ENCODE measurements at places on chromosomes 6 and 20. TPM values are rescaled to one million over a fixed set of nuclear protein-coding genes. Genes with fewer than 3 reads are reported as not detected.

DNA sequence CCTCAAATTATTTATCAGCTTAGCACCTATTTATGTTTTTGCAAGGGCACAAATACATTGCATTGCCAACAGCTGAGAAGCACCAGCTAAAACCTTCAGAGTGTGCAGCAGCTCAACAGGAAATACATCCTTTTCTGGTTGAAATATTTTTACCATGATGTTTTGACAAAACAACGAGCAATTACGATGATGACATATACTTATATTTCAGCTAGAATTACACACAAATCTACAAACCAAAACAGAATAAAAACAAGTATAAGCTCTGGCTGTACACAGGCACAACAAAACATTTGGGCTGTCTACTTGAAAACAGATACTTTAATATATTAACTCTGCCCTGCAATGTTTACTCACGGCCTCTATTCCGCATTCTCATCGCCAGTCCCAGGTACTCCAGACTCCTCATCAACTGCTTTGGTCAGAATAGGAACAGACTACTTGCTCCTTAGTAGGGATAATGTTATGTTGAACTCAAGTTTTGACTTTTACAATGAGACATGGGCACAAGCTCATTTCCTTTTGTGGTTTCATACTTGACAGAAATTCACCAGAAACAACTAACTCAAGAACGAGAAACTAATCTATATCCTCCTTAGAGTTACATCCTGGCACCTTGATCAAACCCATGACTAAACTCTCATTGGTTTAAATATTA is 377.6 kb downstream of the ESR1 start:
- peak; percentile 3 for DNase-seq

GRCh38 chr6:111928139-111928538 is 54.9 kb upstream of the FYN start:
- no peak for DNase-seq

Gene EFCAB8
- total RNA-seq: not detected

Gene EBF4
- 0.76 TPM for total RNA-seq

- no peak for DNase-seq
Observed at GRCh38 chr6:16670617-16671051, 90.6 kb downstream of the ATXN1 start.

DNA sequence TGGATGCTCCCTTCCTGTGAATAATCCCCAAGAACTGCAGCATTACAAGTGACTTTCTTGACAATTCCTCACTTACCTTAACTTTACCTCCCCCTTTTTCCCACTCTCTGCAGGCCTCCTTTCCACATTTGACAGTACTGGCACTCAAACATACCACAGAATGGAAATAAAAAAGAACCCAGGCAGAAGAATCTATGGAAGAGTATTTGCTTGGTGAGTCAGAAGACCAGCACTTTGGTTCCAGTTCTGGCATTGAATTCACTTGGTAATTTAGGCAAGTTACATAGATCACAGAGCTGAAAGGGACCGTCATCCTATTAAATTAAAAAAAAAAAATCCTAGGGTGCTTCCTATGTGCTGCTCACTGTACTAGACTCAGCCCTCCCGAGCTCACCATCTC is 55.0 kb downstream of the BTBD9 start:
- DNase-seq: peak; percentile 3

GRCh38 chr20:32155017-32155981 is 45.8 kb downstream of the TM9SF4 start:
- DNase-seq: peak; percentile 83

Gene SNX5
- total RNA-seq: 67.0 TPM

- no peak for DNase-seq
Observed at GRCh38 chr6:28349344-28349891, 329 bp upstream of the ZKSCAN3 start.

Gene WFDC12
- not detected for total RNA-seq

Gene NDUFAF5
- total RNA-seq: 13.0 TPM

DNA sequence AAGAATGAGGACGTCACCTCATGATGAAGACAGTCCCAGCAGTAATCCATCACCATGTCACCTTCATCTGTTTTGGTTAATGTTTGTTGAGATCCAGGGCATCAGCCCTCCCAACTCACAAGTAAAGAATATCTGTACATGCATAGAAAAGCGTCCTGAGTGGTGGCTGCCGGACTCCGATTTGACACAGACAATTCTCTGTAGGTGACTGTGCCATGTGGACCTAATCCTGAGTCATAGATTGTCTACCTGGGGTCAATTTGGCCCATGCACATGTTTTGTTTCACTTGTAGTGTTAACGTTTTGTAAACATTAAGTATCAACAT is 168.4 kb upstream of the UST start:
- no peak for DNase-seq

DNA sequence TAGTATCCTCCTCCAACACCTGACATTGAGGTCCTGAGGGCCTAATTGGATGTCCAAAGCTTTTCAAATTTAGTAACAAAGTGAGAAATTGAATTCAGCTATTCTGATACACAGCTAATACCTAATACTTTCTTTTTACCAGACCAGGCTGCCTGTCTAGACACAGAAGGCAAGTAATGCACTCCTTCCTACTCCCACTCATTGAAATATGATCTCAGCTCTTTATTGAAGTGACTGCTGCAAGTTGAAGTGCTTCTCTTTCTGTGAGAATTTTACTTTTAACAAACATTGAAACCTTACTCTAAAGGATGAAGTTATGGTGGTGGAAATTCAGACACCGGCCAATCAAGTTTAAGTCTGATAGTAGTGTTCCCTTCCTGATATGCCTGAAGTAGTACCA is 90.8 kb upstream of the OGFRL1 start:
- DNase-seq: peak; percentile 68

Gene FAM217A
- not detected for total RNA-seq

Gene LINC00237
- total RNA-seq: not detected

DNA sequence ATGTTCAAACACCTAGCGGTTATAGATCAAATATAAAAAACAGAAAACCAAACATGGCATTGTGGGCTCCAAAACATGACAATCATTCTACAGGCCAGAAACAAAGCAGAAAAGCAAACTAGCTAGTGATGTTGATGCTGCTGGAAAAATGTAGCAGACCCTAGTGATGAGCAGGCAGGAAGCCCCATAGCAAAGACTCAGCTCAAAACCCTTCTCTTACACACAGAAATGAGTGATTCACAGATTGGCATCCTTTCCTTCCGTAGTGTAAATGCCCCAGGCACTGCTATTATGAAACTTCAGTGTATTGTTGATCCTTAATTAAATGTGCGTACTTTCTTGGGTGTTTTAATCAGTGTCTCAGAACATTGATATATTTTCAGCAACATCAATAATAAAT is 425.1 kb downstream of the UTRN start:
- peak; percentile 96 for DNase-seq

DNA sequence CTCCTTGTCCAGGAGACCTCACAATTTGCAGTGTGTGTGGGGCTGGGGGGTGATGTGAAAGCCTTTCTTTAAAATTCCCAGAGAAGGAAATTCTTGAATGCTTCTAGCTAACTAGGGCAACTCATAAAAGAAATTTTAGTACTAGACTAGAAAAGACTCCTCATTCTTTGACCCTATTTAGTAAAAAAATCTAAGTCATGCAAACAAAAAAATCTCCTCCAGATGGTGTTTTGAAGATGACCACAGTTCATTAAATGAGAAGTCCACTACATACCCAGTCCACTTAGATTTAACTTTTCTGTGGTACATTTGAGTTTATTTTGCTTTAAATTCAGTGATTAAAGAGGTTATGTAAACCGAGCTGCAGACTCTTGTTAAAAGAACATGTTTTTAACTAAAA is 67.5 kb downstream of the NDUFAF5 start:
- DNase-seq: no peak

Gene CRISP3
- not detected for total RNA-seq

Gene RPP21
- 40.2 TPM for total RNA-seq

- DNase-seq: no peak
Observed at GRCh38 chr6:116550796-116551195, 2.8 kb upstream of the CALHM4 start.

Gene C6orf132
- 5.2 TPM for total RNA-seq

Gene BPIFB6
- total RNA-seq: not detected

Gene C20orf141
- not detected for total RNA-seq

Gene PRSS16
- total RNA-seq: not detected

All from GM23248 (cell line).